ENCODE measurements at places on chromosomes 16 and 17.

GRCh38 chr16:88753602-88754001, 31.4 kb downstream of the PIEZO1 start:
- DNase-seq = no peak

DNA sequence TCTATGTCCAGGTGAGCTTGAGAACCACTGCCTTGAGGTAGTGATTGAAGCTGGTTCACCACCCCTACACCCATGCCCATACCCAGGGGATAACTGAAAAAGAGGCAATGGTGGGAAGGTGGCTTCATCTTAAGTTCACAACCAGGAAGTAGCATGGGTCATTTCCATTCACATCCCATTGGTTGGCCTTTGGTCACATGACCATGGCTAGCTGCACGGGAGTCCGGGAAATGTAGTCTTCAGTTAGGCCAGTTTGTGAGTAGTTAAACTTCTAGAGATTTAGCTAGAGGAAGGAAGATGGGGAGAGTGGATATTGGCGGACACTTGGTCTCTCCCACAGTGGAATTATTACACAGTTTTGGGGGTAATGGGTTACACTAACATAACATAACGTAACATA, 92.9 kb downstream of the RGS9 start:
- DNase-seq = peak; percentile 16

DNA sequence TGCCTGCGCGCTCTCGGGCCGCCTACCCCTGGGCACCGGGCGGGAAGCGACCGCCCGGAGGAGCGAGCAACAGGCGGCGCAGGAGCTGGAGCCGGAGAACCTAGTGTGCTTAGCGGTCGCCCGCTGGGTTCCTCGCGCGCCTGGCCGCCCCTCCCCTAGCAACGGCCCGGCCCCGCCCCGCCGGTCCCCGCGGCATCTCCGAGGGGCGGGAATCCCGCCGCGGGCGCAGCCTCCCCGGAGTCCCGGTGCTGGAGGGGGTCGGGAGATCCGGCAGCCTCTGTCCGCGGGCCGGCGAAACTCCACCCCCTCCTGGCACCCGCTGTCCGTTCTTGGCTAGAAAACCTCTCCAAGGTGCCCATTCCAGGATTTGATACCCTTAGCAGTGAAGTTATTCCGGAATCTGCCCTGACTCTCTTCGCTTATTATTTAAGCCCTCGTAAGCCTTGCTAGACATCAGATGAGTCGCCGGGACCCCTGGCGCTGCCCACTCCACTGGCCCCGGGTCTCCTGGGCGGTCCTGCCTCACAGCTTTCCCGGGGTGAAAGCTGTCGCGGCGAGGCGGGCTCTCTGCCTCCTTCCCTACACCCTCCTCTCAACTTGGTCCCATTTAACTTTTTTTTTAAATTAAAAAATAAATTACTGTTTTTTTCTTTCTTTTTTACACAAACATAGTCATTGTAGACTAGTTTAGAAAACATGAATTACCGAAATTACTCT, at the start of gene RPRML:
Gene RPRML (minus strand): TSS at position 107 of the 717 bp plus-strand sequence. CDS start 246 bp downstream, outside the sequence.
- peak; percentile 37 for DNase-seq

DNA sequence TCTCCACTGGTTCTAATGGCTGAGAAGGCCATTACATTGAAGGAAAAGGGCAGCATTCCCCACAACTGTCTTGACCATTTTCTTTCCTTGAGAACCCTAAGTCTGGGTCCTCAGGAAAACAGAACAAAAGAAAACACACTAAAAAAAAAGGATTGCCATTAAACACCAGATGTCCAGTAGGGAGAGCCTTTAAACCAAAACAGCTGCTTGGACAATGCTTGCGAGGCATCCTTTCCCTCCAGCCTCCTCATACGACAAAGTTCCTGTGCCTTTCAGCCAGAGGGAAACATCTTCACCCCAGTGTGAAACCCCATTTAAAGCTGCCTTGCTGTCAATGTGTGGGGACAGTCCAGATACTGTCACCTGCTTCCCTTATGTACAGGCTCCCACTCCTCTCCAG, 74.3 kb downstream of the MMD start:
- no peak for DNase-seq

GRCh38 chr17:60134396-60135150, 15.2 kb upstream of the CA4 start:
- peak; percentile 61 for DNase-seq

DNA sequence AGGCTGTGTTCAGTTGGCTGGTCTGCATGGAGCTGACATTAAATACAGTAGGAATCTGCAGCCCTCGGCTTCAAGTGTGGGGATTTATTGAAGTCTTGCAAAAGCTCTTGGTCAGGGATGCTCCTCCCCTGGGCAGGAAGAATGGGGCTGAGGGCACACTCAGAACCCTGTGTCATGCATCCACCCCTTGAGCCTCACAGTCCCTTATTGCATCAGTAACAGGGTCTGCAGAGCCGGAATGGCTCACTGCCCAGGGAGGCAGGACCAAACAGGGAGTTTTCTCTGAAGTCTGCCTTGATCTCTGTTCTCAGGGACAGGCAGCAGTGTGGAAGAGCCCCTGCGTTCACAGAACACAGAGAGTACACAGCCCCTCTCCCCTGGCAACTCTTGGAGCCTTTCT, 216.8 kb downstream of the ENGASE start:
- DNase-seq = no peak

- no peak for DNase-seq
Measured at GRCh38 chr17:42522798-42523278, 13.2 kb upstream of the NAGLU start.

- DNase-seq = no peak
Measured at GRCh38 chr17:4309897-4310296, 46.1 kb upstream of the ANKFY1 start.

DNA sequence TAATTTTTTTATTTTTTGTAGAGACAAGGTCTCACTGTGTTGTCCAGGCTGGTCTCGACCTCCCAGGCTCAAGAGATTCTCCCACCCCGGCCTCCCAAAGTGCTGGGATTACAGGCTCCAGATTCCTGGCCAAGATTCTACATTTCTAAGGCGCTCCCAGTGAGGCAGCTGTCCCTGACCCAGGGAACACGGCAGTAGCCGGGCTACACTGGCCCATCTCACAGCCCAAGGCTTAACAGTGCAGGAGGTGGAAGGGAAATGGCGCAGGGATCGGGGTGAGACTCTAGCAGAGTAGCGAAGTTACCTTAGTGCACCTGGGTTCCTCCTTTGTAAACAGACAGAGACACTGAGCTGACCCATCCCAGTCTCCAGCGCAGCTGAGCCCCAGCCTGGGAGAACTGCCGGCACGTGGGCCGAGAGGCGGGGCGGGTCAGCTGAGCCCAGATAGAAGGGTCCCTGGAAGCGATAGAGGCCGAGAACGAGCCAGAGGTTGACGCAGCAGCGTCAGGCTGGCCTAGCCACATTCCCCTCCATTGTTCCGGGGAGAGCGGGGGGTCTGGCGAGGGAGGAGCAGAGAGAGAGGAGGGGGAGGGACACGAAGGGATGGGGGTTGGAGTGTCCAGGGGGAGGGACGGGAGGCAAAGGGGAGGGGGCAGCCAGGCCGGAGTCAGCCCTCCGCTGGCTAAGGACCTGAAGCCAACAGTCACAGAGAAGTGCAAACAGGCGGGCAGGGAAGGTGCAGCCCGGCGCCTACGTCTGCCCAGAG, 2.5 kb downstream of the CARHSP1 start:
- DNase-seq = no peak

DNA sequence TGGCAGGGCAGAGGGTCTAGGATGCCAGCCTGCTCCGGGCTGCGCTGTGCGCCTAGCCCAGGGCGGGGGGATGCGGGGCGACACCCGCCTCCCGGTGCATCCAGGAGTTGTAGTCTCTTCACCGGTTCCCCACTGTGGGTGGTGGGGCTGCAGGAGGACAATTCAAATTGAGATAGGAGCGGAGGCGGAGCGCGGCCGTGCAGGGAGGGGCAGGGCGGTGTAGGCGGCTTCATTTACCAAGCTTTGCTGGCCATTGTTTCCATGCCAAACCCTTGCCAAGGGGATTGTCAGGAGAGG, 2047.4 kb downstream of the TP53TG3F start:
- DNase-seq = no peak

DNA sequence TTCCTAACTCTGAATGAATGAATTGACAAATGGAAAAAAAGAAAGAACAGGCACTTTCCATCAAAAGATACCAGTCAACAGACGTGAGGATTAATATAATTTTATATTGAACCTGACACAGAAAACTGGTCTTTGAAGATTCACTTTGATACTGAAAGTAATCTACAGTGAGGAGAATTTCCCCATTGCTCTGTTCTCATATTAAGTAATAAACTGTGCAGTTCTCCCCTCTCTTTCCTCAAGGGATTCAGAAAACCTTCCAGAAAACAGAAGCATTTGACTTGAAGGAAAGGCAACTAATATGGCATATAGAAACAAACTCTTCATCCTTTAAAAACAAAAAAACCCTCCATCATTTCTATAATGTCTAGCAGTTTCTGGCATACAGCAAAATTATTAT, 2.2 kb downstream of the TEX2 start:
- DNase-seq = no peak

DNA sequence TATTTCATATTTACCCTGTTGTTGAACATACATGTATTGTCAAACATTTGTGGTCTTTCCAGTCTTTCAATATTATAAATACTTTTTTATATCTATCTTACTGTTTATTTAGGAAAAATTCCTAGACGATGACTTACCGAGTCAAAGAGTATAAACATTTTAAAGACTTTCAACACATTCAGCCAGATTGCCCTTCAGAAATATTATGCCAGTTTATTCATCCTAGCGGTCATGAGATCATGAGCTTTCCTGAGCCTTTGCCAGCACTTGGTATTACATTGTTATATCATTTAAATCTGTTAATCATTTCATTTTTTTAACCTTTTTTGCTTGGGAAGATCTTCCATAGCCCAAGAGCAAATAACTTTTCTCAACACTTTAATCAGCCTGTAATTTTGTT, 197.4 kb downstream of the SPECC1 start:
- DNase-seq = no peak

DNA sequence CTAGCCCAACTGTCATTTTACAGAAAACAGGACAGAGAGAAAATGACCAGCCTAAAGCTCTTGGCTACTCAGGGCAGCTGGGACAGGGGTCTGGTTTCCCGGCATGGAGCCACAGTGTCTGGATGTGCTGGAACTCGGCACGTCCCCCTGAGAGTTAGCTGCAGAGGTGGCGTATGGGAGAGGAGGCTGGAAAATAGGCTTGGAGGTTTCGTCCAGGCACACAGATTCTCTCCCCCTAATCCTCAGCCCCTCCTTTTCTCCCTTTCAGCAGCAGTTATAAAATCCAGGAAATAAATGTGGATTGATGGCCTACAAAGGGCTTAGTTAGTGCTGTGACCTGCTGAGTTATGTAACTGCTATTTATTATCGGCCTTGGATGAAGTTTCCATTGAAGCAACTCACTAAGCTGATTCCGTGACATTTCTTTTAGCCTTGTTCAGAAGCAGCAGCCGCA, 89.5 kb upstream of the TOB1 start:
- no peak for DNase-seq

DNA sequence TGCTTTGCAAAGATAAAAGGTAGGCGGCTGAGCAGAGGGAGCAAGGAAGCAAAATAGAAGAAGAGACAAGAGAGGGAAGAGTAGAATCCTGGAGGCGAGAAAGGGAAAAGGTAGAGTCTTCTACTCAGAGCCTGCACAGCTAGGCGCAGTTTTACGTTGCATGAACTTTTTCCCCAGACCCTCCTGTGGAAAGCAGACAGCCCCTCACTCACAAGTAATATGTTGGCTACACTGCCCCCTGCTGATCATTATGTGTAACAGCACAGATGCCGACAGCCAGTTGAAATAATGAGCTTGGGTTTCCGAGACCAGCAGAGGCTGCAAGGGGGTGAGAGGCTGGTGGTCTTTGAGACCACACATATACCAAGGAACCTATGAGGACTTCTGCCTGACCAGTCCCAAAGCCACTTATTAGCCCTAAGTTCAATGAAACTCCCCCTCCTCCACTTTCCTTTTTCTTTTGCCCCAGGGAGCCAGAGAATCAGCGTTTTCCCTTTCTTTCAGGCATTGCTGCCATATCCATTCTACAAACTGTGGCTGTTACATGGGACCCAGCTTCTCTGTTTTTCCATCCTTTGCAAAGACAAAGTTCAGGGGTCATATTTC, 22.5 kb upstream of the CMTR2 start:
- peak; percentile 25 for DNase-seq

DNA sequence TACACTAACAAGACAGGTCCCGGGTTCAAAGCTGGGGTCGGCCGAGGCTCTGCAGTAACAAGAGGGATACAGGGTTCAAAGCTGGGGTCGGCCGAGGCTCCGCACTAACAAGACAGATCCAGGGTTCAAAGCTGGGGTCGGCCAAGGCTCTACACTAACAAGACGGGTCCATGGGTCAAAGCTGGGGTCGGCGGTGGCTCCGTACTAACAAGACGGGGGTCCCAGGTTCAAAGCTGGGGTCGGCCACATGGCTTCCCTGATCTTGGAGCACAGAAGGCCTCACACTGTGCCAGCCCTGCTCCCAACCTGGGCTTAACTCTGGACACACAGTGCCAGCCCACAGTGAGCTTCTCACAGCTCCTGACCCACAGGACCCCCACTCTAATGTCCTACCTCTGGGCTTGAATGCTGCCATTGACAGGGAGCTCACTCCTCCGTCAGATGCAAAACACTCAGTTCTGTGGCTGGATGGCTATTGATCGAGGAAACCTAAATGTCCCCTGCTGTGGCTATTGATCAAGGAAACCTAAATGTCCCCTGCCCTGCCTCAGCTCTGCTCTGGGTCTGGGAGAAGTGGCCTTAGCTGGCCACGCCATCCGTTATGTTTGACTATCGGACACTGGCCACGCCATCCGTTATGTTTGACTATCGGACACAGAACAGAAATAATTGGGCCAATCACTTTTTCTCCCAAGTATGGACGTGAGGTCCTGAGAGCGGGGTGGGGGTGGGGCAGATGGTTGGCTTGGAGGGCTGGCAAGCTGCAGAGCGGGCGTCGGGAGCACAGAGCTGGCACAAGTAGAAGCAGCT, 54.6 kb upstream of the DOC2B start:
- DNase-seq = no peak

DNA sequence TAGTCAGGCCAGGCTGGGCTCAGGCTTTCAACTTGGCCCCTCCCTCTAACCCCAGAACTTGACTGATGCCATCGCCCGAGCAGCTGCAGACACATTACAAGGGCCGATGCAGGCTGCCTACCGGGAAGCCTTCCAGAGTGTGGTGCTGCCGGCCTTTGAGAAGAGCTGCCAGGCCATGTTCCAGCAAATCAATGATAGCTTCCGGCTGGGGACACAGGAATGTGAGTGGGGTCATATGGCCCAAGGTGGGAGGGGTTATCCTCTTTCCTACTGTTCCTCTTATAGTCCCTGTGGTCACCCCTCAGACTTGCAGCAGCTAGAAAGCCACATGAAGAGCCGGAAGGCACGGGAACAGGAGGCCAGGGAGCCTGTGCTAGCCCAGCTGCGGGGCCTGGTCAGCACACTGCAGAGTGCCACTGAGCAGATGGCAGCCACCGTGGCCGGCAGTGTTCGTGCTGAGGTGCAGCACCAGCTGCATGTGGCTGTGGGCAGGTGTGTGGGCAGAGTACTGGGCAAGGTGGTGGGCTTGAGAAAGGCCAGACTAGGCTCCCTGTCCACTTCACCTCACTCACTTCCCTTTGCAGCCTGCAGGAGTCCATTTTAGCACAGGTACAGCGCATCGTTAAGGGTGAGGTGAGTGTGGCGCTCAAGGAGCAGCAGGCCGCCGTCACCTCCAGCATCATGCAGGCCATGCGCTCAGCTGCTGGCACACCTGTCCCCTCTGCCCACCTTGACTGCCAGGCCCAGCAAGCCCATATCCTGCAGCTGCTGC, 2.1 kb upstream of the NRN1L start:
- DNase-seq = no peak

- DNase-seq = no peak
Measured at GRCh38 chr17:41498276-41498675, 7.1 kb downstream of the KRT13 start.
